Activated CD4-positive, alpha-beta T cell treated with anti-CD3 and anti-CD28 coated beads, Interleukin-10, Interleukin-2, amounts not matched to agents 100 ng/mL and 50 ng/mL, durations not matched to agents 16 hours and 8 hours (primary cell): ENCODE measurements at places on chromosomes 7 and 10.

- no peak for DNase-seq
Observed at GRCh38 chr7:7695111-7695817, 23.1 kb downstream of the RPA3 start.

DNA sequence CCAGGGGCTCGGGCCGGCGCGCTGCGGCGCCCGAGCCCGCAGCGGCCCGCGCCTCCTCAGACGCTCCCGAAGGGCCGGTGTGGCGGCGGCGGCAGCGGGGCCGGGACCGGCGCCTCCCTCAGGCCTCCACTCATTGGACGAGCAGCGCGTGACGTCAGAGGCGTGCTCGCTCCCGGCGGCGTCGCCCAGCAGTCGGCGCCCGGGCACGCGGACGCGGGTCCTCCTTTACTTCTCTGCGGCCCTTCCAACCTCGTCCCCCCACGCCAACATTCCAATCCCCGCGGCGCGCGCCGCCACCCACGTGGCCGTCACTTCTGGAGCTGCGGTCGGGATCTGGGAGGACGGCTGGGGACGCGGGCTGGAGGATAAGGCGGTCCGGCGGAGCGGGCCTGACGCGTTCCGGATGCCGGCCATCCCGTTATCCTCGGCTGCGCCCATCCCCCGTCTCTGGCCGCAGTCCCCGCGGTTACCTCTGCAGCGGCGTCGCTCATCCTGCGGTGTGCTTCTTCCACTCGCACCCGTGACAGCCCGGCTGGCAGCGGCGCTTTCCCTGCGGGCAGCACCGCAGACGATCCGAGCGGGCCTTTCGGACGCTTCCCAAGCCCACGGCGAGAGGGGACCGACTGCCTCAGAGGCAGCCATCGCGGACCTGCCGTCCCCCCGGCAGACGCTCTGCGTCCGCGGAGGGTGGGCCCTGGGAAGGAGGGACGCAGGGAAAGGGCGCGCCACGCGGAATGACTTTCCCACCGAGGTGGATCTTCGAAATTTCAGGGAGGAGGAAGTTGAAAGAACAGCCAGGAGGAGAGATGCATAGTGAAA, at the start of gene PDZD8:
Gene PDZD8 (minus strand): TSS at position 81 of the 819 bp plus-strand sequence. CDS start 213 bp downstream, outside the sequence.
- peak; percentile 93 for DNase-seq

GRCh38 chr7:158919686-158920085, 63.3 kb downstream of the DYNC2I1 start:
- DNase-seq, result no peak

DNA sequence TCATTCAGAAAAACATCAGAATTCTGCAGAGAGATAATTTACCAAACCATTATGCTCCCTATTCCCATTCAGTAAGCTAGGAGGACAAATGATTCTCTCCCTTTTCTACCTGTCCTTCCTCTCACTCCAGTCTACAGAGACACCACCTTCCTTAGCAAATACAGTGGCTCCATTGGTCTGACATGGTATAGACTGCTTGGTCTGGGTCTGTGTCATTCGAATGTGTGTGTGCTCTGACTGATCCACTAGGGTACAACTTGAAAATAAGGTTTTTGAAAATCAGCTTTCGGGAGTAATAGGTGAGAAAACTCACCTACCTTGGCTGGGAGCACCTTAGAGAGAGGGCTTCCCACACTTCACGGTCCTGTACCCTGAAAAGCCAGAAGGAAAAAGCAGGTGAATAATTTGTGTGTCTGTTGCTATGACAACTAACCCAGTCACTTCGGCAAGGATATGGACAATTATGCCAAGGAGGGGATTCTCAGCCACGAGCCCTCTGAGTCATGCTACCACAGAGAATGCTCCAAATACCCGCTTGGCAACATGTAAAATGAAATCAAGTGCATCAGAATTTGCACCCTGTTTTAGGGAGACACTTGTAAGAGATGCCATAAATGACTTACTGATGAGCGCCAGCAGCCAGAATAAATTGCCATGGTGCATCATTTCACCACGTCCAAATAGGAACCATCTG, 114.5 kb upstream of the PRKCQ start:
- DNase-seq, result peak; percentile 9

DNA sequence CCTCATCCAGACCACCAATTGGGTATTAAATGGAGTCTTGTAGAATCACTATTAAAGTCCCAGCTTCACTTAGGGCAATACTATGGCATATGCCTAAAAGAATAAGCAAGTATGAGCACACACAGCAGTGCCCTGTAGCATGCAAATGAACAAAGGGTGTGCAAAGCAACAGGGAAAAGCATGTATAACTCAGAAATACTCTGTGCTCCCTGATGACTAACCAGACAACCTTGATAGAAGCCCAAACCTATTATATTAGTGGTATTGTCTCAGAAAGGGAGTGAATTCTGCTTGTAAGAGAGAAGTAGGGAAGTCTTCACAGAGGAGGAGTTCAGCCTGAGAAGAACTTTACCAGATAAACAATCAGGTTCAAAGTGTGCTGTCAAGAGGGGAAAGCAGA, 131.2 kb downstream of the DGKI start:
- no peak for DNase-seq

GRCh38 chr10:110398419-110399105, 93.8 kb upstream of the SMNDC1 start:
- no peak for DNase-seq
